Cerebellum (tissue), 4 donors: ENCODE measurements at places on chromosomes 4 and X. TPM values are rescaled to one million over a fixed set of nuclear protein-coding genes. Genes with fewer than 3 reads are reported as not detected.

The HSFX2 gene
- total RNA-seq: 0.54 TPM

The SULT1E1 gene
- total RNA-seq: 18.1 TPM

The TMEM144 gene
- 4.0 TPM for total RNA-seq

The SPANXN4 gene
- total RNA-seq: not detected

The ERVMER34-1 gene
- 0.82 TPM for total RNA-seq

The LEF1 gene
- 18.1 TPM for total RNA-seq

The MAEA gene
- total RNA-seq: 29.5 TPM

The MAGEB1 gene
- total RNA-seq: not detected

The ZNF711 gene
- total RNA-seq: 87.8 TPM

The CXCL10 gene
- 0.27 TPM for total RNA-seq

The PF4V1 gene
- total RNA-seq: not detected

The DYNLT3 gene
- 22.5 TPM for total RNA-seq

The MECP2 gene
- 47.6 TPM for total RNA-seq

The ERCC6L gene
- total RNA-seq: 1.7 TPM

The UGT2B15 gene
- total RNA-seq: not detected

The LSM6 gene
- total RNA-seq: 40.6 TPM

The C4orf50 gene
- 9.4 TPM for total RNA-seq

The AFF2 gene
- 139 TPM for total RNA-seq

The NPY5R gene
- total RNA-seq: 4.5 TPM

The YIPF6 gene
- 28.4 TPM for total RNA-seq

The FAM9C gene
- total RNA-seq: not detected

The PRDX4 gene
- total RNA-seq: 38.9 TPM

The CDKL2 gene
- total RNA-seq: 34.6 TPM

The GYPB gene
- 6.7 TPM for total RNA-seq

The ITM2A gene
- 55.5 TPM for total RNA-seq

The KCNE5 gene
- 4.6 TPM for total RNA-seq

The S100G gene
- not detected for total RNA-seq

The SLC26A1 gene
- total RNA-seq: 3.0 TPM

The PRRG3 gene
- 6.5 TPM for total RNA-seq

The GAGE12H gene
- total RNA-seq: not detected

The ELF2 gene
- 87.7 TPM for total RNA-seq

The ODAM gene
- not detected for total RNA-seq

The CT83 gene
- not detected for total RNA-seq

The AMTN gene
- total RNA-seq: not detected

The MOSPD2 gene
- total RNA-seq: 25.0 TPM

The AVPR2 gene
- not detected for total RNA-seq

The PAGE3 gene
- total RNA-seq: not detected

The PARM1 gene
- total RNA-seq: 63.6 TPM

The FGG gene
- total RNA-seq: 0.64 TPM

The CFAP99 gene
- total RNA-seq: 0.45 TPM
